NCI-H345 (cell line): ENCODE measurements at places on chromosomes 7 and 10.
A peak's percentile ranks its signal among the peaks of the same experiment; 100 is the strongest.

DNA sequence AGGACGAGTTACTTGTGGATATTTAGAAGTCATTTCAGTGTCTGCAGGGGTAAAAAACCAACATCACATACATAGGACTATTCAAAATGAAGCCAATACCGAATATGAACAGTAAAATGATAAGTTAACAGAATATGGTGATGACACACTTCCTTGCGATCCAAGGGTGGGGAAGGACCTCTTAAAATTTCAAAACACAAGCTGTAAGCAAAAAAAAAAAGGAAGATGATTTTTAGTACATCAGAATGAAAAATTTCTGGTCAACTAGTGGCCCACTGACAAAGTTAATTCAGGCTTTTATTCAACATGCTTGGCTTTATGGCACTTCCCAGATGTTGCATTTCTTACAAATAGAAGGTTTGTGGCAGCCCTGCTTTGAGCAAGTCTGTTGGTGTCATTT, 19.0 kb upstream of the GALNTL5 start:
- DNase-seq, result no peak

GRCh38 chr10:31063841-31064240, 32.2 kb upstream of the ZNF438 start:
- DNase-seq, result no peak

- no peak for DNase-seq
Measured at GRCh38 chr10:123194056-123194455, 39.9 kb downstream of the BUB3 start.

GRCh38 chr7:155864991-155865690, 52.9 kb upstream of the SHH start:
- no peak for DNase-seq

- no peak for DNase-seq
Measured at GRCh38 chr10:76649723-76650127, 987.9 kb downstream of the KCNMA1 start.

- DNase-seq, result no peak
Measured at GRCh38 chr10:34024693-34025425, 690.4 kb upstream of the NRP1 start.

DNA sequence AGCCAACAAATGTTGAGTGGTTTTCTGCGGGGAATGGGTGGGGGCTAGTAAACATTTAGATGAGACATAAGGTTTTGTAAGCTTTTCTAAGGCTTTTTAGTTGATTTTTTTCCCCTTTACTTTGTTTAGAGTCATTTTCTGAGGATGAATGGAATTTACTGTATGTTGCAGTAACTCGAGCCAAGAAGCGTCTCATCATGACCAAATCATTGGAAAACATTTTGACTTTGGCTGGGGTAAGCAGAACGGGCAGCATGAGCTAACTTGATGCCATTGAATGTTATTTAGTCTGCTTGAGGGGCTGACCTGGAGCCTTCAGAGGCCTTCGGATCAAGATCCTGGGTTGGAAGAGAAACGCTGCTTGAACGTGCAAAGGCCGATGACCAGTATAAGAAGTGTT, 37.3 kb downstream of the FBH1 start:
- DNase-seq, result no peak

DNA sequence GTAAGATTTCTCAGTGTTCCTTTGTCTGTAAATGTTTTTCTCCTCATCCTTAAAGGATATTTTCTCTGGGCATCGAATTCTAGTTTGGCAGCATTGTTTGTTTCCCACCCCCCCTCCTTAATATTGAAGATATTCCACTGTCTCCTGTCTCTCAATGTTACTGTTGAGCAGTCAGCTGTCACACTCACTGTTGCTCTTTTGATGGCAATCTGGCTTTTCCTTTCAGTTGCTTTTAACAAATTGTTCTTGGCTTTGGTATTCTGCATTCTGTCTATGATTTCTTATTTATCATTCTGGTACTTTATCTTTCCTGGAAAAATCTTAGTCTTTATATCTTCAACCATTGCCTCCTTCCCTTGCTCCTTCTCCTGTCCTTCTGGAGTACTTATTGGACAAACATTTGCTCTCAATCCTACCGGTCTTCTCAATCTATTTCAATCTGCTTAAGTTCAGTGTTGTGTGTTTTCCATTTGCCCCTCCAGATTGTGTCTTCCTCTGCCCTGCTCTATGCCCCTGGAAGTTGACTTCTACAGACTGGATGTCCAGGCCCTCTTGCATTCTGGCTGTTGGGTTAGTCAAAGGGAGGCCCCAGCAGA, 9.3 kb upstream of the GTPBP4 start:
- DNase-seq, result no peak

DNA sequence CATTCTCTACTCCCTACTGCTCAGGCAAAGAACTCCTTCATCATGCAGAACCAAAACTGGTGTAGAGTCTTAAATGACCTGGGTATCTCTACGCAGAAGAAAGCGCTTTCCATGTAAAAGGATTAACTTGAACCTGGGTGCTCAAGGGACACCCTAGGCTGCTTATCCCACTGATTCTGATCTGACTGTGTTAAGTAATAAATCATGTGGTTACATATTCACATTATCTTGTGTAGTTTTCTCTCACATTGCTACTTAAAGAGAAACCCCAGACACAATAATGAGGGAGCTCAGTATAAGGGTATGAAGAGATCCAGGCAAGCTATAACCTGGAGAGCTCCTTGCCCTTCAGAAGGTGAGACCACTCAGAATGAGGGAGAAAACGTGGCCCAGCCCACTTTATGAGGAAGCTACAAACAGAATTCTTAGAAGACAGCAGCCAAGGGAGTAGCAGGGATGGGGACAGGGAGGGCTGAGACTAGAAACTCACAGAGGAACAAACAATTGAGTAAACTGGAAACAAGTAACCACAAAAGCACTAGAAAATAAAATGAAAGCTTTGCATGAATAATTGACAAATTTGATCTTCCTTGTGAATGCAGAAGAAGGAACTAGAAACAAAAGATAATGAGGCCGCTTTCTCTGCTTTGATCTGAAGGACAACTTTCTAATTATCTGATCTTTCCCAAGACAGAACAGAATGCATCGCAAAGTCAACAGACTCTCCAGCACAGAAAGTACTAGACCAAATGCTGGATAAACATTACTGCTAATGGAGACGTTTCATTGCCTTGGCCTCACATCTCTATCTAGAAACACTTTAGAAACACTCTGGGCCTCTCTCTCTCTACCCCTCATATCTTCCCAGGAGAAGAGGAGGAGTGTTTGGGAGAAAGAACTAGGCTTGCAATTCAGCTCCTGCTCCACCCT, 76.1 kb downstream of the LRRC17 start:
- DNase-seq, result no peak

- DNase-seq, result no peak
Measured at GRCh38 chr7:44439926-44440325, 50.5 kb downstream of the NUDCD3 start.

DNA sequence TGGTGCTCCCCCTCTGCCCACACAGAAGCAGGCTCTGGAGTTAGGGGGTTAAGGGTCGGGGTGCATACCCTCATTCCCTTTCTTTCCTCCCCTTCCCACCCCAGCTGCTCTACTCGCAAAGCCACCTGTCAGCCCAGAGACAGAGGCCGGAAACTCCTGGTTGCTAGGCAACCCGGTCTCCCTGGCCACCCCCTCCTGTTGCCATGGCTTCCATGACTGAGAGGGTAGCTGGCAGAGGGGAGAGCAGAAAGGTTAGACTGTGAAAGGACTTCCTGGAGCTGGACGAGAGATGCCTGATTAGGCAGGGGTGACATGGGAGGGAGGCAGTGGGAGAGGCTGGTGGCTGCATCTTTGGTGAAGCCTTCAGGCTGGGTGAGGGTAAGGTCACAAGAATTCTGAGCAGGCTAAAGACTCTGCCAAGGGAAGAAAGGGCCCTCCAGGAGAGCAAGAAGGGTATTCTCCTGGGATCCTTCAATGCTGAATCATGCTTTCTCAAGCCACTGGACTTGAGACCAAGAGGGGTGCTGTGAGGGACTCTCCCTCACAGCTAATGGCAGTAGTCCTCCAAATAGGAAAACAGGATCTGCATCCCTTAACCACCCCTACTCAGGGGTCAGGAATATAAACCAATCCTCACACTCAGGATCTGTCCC, 5.4 kb downstream of the PSD start:
- DNase-seq, result peak; percentile 70

DNA sequence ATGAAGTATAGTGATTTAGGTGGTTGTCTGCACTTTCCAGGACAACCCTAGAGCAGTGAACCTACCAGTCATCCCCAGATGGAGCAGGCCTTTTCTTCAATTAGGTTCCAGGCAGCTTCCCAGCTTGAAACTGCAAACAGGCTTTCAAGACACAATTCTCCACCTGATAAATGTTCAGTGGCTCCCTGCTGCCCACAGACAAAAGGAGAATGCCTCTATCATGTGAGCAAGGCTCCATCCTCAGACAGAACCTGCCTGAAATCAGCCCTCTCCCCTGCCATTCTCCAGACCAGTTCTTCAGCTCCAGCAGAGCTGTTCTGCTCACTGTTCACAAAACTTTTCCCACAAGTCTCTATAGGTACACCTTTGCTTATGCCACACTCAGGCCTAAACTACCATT, 22.1 kb downstream of the RELN start:
- peak; percentile 57 for DNase-seq

- no peak for DNase-seq
Measured at GRCh38 chr7:85512790-85513189, 325.9 kb upstream of the SEMA3D start.

- peak; percentile 71 for DNase-seq
Measured at GRCh38 chr7:28389504-28390395, 22.6 kb upstream of the CREB5 start.

DNA sequence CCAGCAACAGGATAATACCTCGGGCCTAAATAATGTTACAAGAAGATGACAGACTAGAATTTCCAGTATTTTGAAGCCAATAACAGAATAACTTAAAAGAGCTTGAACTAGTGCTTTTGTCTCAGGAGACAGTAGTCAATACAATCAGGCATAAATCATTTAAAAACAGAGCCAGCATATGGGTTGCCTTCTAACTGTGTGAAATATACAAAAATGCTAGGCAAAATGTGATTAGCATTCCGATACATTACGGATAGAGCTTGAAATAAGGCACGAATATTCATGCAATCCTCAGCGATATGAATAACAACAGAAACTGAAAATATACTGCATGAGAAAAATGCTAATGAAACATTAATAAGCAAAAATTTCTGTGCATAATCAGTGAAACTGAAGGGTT, 18.3 kb upstream of the PRKAR2B start:
- no peak for DNase-seq

GRCh38 chr7:129553899-129554461, 51.6 kb downstream of the SMKR1 start:
- peak; percentile 83 for DNase-seq

GRCh38 chr7:130278860-130279259, 12.2 kb downstream of the CPA2 start:
- DNase-seq, result no peak

- DNase-seq, result no peak
Measured at GRCh38 chr7:131196803-131197202, 130.9 kb upstream of the MKLN1 start.

DNA sequence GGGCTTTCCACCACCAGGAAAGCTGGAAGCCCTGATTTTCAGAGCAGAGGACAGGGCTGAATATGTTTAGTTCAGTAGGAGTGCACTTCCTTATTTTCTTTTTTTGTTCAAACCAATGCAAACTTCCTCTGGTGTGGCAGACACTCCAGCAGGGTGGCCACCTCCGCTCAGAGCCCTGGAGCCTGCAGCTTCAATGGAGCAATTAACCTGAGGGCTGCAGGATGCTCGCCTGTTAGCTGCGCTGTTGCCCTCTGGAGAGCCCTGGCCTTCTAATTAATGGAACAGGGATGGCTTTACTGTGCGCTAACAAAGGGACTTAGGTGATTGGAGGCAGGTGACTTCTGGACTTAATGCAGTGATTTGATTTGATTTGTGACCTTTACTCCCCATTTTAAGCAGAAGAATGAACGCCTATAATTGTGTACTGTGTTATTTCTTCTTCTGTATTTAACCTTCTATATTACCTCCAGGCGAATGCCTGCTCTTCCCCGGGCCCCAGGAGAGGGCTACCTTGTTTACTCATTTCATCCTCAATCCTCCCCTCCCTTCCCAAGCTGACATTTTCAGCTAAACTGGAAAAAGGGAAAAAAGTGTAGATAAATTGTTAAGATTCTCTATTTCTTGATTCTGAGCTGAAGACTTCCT, 123.0 kb upstream of the CTBP2 start:
- DNase-seq, result no peak

DNA sequence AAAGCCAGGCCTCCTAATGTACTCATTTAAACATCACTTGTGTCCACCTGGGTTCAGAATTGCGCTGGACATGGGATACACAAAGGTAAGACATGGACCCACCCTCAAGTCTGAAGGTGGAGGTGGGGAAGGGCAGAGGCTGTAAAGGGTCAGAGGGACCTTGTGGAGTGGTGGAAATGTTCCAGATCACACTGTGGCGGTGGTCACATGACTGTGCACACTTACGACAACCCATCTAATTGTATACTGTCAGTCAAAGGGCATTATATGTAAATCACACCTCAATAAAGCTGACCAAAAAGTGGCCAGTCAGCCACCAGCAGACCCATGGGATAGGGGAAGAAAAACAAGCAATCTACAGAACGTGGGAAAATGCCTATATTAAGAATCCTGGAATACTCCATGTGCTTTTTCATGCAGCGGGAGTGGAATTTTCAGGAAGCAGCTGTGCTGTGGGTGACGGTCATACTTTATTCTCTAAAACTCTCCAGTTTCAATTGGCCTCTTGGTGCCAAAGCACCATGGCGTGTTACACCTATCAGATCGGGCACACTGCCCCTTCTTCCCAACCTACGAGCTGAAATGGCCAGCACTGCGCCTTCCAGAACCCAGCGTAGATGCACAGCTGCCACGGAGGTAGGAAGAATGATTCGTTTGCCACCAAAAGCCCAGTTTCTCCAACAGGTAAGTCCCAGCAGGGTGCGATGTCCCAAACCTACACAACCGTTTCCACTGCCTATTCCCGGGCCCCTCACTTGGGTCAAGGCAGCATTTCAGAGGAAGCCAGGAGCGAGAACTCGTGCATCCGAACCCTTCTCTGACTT, 69.8 kb downstream of the PRKAG2 start:
- no peak for DNase-seq

DNA sequence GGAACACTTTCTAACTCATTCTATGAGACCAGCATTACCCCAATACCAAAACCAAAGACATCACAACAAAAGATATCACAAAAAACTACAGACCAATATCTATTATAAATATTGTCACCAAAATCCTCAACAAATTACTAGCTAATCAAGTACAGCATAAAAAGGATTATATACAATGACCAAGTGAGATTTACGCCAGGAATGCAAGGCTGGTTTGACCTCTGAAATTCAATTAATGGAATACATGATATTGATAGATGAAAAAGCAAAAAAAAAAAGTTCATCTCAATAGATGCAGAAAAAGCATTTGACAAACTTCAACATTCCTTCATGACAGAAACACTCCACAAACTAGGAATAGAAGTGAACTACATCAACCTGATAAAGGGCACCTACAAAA, 175.3 kb downstream of the LCOR start:
- DNase-seq, result no peak

DNA sequence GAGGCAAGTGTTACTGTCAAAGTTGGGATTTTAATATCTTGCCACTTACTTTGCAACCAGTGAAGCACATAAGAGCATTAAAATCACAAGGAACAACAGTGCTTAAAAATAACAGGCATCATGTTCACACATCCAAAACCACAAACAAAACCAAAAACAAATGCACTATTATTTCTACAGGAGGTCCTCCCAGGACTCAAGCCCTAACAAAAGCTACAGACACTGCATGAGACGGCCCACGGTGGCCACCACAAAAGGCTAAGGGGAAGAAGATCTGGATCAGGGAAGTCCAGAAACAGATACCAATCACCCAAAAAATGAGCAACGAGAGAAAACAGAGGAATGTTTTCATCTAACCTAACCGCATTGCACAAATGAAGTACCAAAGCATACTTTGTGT, 158.4 kb downstream of the ZMYND11 start:
- DNase-seq, result no peak
